SHP77 (cell line): ENCODE measurements at places on chromosomes 5 and 9.
A peak's percentile ranks its signal among the peaks of the same experiment; 100 is the strongest.

- peak; percentile 2 for DNase-seq
Observed at GRCh38 chr9:98317134-98317857, 61.8 kb upstream of the TBC1D2 start.

DNA sequence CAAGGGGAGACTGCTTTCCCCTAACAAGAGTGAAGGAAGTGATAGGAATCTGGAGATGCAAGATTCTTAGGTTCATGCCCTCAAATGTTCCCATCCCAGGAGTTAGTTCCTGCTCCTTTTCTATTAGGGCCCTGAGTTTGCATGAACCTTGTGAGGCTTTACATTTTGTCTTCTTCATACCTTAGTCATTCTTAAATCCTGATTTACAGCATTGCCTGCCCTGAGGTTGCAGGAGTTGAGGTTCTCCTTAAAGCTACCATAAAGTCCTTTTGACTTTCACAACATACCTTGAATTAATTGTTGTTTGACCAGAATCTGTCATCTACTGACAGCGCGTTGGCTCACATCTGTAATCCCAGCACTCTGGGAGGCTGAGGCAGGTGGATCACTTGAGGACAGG lies 151.5 kb upstream of the ABCA1 start:
- no peak for DNase-seq

DNA sequence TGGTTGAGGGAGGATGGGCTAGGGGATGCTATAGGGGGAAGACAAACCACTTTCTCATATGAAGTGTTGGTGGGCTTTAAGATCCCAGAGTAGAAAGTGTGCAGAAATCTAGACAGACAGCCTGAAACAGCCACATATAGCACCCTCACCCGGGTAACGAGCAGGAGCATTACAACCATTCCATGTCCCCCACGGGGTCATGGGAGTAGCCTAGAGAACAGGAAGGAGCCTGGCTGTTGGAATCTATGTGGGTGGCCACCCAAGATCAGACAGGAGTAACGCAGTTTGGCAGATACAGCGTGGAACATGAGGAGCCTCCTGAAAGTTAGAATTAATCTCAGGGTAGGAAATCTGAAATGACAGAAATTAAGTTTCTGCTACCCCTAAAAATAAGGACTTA lies 146.1 kb upstream of the RAI14 start:
- DNase-seq, result no peak

- no peak for DNase-seq
Observed at GRCh38 chr9:87812375-87813118, 70.1 kb upstream of the SPATA31E1 start.

- no peak for DNase-seq
Observed at GRCh38 chr9:69019808-69020207, 5.9 kb upstream of the PRKACG start.

DNA sequence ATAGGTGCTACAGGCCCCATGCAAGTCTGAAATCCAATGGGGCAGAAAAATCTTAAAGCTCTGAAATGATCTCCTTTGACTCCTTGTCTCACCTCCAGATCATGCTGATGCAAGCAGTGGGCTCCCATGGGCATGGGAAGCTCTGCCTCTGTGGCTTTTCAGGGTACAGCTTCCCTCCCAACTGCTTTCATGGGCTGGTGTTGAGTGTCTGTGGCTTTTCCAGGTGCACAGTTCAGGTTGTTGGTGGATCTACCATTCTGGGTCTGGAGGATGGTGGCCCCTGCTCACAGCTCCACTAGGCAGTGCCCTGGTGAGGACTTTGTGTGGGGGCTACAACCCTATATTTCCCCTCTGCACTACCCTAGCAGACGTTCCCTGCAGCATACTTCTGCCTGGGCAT lies 103.5 kb downstream of the STARD4 start:
- no peak for DNase-seq

DNA sequence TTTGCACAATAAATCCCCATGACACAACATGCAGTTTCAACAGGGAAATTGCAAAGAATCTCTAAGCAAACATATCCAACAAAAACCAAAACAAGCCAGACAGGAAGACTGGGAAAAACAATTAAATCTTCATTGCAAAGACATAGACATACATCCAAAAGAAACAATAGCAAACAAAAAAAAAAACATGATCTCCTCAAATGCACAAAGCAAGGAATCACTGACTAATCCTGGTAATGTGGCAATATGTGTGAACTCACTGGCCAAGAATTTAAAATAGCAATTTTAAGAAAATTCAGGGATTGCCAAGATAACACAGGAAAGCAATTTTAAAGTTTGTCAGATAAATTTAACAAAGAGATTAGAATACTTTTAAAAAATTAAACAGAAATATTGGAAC lies 520.1 kb upstream of the SMC2 start:
- DNase-seq, result no peak

DNA sequence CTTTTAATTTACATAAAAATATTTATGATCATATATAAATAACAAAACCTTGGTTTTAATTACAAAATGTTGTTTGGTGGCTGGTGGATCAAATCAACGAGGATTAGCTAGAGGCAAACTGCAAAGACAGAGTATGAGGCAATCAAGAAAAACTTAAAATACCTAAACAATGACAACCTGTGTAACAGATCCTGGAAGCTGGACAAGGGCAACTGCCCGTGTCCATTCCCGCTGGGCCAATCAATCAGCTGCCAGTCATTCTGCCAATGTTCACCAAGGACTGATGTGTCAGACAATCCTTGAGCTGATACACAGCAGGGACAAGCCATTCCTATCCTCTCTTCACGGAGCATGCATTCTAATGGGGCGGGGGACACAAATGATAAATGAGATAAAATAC lies 3.2 kb upstream of the TENT4A start:
- no peak for DNase-seq

- DNase-seq, result no peak
Observed at GRCh38 chr5:123876276-123876790, 364.4 kb downstream of the CSNK1G3 start.

- no peak for DNase-seq
Observed at GRCh38 chr5:177373806-177374205, 10.4 kb upstream of the SLC34A1 start.

GRCh38 chr9:4836676-4837075 lies 43.9 kb downstream of the RCL1 start:
- no peak for DNase-seq

GRCh38 chr5:69492923-69493395 lies 369 bp downstream of the OCLN start:
- DNase-seq, result peak; percentile 15

GRCh38 chr9:95816716-95817115 lies 58.8 kb upstream of the ERCC6L2 start:
- DNase-seq, result no peak

- no peak for DNase-seq
Observed at GRCh38 chr9:70091572-70091971, 47.9 kb downstream of the MAMDC2 start.

- no peak for DNase-seq
Observed at GRCh38 chr9:107308461-107308860, 25.4 kb downstream of the RAD23B start.

DNA sequence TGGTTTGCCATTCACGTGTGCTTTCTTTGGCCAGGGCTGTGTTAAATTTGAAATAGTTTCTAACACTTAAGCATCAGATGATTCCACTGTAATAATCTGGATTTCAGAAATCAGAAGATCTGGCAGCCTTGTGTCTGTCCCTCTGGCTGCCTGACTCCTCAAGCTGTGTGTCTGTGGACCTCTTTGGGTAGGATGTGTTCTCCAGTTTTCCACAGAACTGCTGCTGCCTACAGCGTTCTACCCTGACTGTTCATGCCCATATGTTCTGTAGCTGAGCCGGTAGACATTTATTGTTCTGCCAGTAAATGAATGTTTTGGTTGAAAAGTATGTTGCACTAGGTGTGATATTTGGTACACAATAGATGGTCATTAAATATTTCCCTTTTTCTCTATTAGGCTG lies 81.3 kb downstream of the SH3GL2 start:
- DNase-seq, result no peak

GRCh38 chr9:124208571-124208970 lies 49.2 kb upstream of the NEK6 start:
- no peak for DNase-seq

DNA sequence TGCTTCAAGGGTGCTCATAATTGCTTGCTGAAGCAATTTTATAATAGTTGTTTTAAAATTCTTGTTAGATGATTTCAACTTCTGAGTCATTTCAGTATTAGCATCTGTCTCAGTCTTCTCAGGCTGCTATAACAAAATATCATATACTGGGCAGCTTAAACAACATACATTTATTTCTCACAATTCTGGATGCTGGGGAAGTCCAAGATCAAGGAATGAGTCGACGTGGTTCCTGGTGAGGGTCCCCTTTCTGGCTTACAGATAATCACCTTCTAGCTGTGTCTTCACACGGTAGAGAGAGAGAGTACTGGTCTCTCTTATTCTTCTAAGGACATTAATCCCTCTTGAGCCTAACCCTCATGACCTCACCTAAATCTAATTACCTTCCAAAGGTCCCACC lies 160.4 kb downstream of the SIL1 start:
- no peak for DNase-seq

DNA sequence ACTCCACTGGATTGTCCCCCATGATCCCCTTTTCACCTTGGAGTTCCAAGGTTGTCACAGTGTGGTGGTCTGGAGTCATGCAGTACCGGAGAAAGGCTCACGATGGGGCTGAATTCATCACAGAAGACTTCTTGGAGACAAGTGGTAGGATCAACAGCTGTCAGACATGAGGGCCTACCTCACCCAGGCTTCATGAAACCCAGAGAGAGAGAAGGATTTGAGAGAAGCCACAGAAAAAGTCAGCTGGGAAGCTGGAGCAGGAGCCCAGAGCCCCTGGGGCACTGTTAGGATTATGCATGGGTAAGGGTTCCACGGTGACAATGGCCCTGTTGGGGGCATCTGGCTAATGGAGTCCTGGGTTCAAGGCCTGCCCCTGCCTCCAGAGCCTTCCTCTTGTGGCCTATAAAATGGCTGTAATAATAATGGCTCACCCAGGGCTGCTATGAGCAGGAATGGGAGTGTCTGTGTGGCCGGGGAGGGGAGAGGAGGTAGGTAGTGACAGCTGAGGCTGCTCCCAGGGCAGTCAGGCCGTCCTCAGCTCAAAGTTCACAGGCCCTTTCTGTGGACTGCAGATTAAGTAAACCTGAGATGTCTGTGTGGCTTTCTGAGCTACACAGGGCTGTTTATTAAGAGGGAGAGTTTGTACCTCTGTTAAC lies 910 bp downstream of the TRIM14 start:
- peak; percentile 36 for DNase-seq

DNA sequence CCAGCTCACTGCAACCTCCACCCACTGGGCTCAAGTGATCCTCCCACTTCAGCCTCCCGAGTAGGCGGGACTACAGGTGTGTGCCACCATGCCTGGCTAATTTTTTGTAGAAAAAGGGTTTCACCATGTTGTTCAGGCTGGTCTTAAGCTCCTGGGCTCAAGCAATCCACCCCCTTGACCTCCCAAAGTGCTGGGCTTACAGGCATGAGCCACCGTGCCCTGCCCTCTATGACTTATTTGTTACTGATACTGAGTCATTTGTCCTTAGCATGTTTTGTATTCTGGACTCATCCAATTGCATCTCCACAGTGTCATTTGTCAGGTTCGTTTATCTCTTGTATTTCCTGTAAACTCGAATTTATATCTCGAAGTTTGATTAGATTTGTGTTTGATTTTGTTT lies 2.7 kb upstream of the ITK start:
- DNase-seq, result no peak

- no peak for DNase-seq
Observed at GRCh38 chr9:80649496-80649895, 1039.9 kb downstream of the TLE1 start.

DNA sequence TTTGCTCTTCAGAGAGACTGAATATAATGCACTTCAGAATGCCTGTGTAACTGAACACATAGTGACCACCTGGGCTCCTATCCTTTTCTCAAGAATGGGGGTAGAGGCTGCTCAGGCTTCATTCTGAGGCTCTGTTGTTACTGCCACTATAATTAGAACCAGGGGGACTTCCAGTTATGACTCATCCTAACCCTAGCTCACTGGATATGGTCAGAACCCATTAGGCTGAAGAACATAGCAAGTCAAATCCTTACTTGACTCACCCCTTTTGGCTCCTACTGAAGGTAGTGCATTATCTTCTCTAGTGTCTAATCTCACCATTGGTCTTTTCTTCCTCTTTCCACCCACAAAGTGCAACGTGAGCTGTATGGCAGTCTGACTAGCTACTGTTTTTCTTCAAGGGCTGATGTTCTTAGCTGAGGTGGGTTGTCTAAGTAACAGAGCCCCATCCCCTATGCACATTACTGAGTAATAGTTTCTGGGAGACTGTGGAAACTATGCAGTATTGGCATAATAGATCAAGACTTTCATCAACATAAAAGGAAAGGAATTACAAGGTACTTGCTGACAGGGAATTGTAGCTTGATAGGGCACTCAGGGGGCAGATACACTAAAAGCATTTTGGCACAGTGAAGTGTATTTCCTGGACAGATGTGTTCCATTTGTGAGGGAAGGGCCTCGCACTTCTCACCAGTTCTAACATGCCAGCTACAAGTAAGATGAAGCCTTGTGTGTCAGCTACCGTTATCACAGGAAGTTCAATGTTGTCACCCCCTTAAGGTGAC lies 431.0 kb upstream of the MEF2C start:
- DNase-seq, result peak; percentile 33

DNA sequence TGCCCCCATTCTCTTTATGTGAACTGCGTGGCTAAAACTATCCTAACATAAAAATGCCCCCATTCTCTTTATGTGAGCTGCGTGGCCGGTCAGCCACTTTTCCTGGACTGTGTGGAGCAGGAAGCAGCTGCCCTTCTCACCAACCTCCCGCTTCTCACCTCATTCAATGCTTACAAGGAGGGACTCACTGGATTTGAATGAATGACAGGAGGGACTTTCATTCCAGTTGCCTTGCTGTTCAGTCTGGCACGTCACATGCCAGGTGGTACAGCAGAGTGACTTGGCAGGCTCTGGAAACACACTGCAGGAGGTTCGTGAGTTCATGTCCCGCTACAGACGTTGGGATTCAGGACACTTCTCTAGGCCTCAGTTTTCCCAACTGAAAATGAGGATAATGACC lies 60.2 kb upstream of the NFIL3 start:
- peak; percentile 7 for DNase-seq

DNA sequence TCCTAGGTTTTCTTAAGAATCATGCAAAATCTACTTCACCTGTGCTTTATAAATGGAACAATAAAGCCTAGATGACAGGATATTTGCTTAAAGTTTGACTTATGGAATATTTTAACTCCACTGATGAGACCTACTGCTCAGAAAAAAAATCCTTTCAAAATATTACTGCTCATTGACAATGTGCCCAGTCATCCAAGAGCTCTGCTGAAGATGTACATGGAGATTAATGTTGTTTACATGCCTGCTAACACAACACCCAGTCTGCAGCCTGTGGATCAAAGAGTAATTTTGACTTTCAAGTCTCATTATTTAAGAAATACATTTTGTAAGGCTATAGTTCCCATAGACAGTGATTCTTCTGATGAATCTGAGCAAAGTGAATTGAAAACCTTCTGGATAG lies 889.6 kb downstream of the CDH18 start:
- no peak for DNase-seq

GRCh38 chr5:56112526-56113121 lies 117.9 kb upstream of the IL6ST start:
- no peak for DNase-seq

DNA sequence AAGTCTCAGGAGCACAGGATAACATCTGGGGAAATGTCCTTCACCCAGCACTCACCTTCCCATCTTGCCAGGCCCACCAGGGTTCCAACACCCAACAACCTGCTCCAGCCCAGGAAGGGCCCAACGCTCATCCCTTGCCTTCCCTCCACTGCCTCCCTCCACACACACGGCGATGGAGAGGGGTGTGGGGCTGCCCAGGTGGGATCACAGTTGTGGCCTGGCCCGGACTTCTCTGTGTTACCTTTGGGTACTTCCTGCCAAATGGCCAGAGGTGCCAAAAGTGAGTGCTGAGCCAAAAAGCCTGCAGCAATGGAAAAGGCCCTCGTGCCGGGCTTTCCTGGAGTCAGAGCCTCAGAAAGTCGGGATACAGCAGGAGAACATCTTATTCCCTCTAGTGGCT lies 15.6 kb upstream of the TDRD7 start:
- no peak for DNase-seq
